Left ventricle myocardium inferior (tissue), 1 donor: ENCODE measurements at places on chromosomes 12 and 14. TPM values are rescaled to one million over a fixed set of nuclear protein-coding genes. Genes with fewer than 3 reads are reported as not detected.

DNA sequence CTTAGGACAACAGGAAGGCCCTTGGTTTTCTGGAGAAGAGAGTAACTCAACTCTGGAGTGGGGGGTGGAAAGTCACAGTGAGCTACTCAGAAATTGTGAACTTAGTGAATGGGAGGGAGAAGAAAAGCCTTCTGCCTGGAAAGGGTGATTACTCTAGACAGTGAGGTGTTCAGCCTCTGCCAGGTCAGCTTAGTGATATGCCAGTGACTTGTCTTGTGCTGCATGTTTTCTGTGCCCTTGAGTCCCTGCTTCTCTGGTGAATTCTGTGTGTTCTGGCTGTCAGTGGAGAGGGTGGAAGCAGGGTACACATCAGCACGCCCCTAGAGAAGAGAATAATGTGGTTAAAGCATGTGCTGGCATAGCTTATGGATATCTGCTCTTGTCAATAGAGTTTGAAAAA, 13.4 kb downstream of the ATP23 start:
- no peak overlapping the region for H3K27ac ChIP-seq
- no peaks in the 10 kb centered on the region for H3K27me3 ChIP-seq
- H3K4me1 ChIP-seq: no peaks in the 10 kb centered on the region

- H3K27me3 ChIP-seq: no peaks in the 10 kb centered on the region
- no peak overlapping the region for H3K27ac ChIP-seq
- no peak overlapping the region for H3K4me3 ChIP-seq
- H3K4me1 ChIP-seq: no peaks in the 10 kb centered on the region
Measured at GRCh38 chr12:20339060-20339459, 29.3 kb upstream of the PDE3A start.

The GCH1 gene
- 1.7 TPM for total RNA-seq

DNA sequence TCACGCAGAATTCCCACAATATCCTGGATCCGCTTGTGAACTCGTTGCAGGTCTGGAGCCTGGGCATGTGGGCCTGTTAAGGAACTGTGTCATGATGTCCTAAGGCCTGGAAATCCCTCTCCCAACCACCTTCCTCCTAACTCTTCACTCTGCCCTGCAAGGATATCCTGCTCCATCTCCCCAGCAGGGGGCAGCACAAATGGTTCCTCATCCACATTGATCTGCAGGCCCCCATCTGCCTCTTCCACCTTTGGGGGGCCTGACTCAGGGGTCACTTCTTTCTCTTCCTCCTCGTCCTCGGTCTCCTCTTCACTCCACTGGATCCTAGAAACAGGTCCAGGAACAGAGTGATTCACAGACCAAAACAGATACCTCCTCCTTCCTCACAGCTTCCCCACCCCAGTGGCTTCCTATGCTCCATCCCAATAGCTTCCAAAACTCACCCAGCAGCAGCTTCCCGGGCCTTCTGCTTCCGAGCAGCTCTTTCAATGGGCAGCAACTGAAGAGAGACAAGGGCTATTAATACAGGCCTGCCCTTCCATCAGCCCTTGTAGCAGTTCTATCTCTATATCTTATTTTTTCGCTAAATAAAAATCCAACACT, 4.5 kb downstream of the NOP2 start:
- H3K27me3 ChIP-seq: no peaks in the 10 kb centered on the region
- H3K27ac ChIP-seq: no peak overlapping the region
- peaks cover 18% of the 10 kb centered on the region for H3K4me1 ChIP-seq
- no peak overlapping the region for H3K4me3 ChIP-seq
- H3K36me3 ChIP-seq: peaks cover 80% of the 10 kb centered on the region
- no peak for DNase-seq
